Caco-2 (cell line): ENCODE measurements at places on chromosomes 1 and 21. TPM values are rescaled to one million over a fixed set of nuclear protein-coding genes. Genes with fewer than 3 reads are reported as not detected.

Gene NOS1AP
- total RNA-seq = 5.5 and 6.1 TPM in 2 replicates

Gene UBASH3A
- not detected in 2 replicates for total RNA-seq

Gene HPDL
- 78.2 and 90.6 TPM in 2 replicates for total RNA-seq

Gene GCLM
- 11.7 and 11.8 TPM in 2 replicates for total RNA-seq

Gene CFH
- total RNA-seq = not detected in 2 replicates

Gene KRTAP19-3
- not detected in 2 replicates for total RNA-seq
